ENCODE measurements at places on chromosomes 2 and 18.

DNA sequence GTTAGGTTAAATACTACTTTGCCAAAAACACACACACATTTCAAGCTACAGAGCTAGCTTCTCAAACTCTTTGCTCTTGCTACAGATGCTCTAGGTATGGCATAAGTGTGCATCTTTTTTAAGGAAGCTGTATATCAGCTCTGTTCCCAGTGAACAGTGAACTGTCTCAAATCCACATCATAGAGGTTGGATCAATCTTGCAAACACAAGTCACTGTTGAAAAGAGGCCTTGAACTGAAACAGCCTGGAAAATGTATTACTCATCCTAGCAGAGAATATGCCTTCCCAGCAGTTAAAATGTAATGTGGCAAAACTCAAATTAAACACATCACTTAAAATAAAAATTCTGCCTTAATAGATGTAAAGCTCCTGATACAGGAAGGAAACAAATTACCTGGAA lies 151.8 kb downstream of the WDPCP start:
- no peak for ATAC-seq
- no peak overlapping the region for H3K4me3 ChIP-seq
- no peak overlapping the region for H3K27ac ChIP-seq
- H3K27me3 ChIP-seq = no peaks in the 10 kb centered on the region
- H3K4me1 ChIP-seq = no peaks in the 10 kb centered on the region

- H3K36me3 ChIP-seq = no peaks in the 10 kb centered on the region
- ATAC-seq = no peak
- H3K4me3 ChIP-seq = no peak overlapping the region
- H3K4me1 ChIP-seq = no peaks in the 10 kb centered on the region
- H3K27ac ChIP-seq = no peak overlapping the region
These were observed 289.4 kb downstream of the CMPK2 start for GRCh38 chr2:6576302-6576701.

DNA sequence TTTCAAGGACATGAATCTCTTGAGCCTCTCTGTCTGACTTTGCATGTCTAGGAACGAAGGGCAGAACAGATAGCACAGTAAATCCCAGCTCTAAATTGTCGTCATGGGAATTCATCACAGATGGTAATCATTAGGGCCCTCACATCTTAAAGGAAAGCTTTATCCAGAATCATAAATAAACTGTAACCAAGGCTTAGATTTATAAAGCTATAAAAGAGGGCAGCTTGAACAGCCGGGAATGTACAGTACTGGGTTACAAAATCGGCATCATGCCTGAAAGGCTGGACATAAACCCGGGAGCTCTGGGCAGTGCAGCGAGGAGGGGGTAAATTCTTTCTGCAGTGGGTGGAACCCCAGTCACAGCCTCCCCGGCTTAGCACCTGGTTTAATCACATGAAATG lies 144.4 kb downstream of the GFPT1 start:
- H3K4me1 ChIP-seq = no peaks in the 10 kb centered on the region
- no peaks in the 10 kb centered on the region for H3K36me3 ChIP-seq
- no peak overlapping the region for H3K27ac ChIP-seq
- no peak for ATAC-seq
- no peak overlapping the region for H3K4me3 ChIP-seq

DNA sequence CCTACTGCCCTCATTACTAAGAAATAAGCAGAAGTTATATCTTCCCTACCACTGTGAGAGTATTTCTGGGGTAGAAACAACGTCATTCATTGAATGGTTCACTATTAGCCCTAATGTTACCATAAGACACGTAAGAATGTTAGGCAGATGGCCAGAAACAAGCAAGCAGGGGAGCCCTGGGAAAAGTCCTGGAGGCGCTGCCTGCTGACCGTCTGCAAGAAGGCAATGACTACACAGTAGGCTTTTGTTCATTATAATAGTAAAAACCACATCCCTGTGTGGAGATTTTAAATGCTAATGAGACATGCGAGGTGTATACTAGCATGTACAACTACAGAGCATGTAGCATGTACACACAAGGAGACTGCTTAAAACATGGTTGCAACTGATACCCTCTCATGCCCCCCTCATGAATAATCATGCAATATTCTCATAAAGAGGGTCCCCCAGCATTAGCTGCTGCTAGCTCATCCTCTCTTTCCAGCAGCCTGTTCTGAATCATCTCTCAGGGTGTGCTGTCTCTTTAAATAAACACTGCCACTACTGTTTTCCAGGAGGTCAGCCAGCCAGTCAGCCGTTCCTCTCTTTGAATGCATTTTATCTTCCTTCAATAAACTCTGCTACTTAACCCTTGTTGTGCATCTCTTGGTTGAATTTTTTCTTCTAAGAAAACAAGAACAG lies 23.6 kb downstream of the SUCLG1 start:
- H3K27ac ChIP-seq = no peak overlapping the region
- peaks cover 5% of the 10 kb centered on the region for H3K4me1 ChIP-seq
- peaks cover 77% of the 10 kb centered on the region for H3K36me3 ChIP-seq
- H3K4me3 ChIP-seq = no peak overlapping the region

GRCh38 chr2:86398500-86399474 lies 42.4 kb upstream of the KDM3A start:
- no peaks in the 10 kb centered on the region for H3K4me1 ChIP-seq
- H3K36me3 ChIP-seq = no peaks in the 10 kb centered on the region

- H3K27me3 ChIP-seq = peaks cover 18% of the 10 kb centered on the region
- H3K36me3 ChIP-seq = no peaks in the 10 kb centered on the region
- no peak overlapping the region for H3K4me3 ChIP-seq
- ATAC-seq = no peak
These were observed 47.4 kb upstream of the GPR45 start for GRCh38 chr2:105194022-105194675.

All from activated T-helper 17 cell treated with anti-CD3 and anti-CD28 coated beads, Interleukin-2, amount 50 U/mL, for 72 hours (primary cell).